ENCODE measurements at places on chromosomes 5 and 9. TPM values are rescaled to one million over a fixed set of nuclear protein-coding genes. Genes with fewer than 3 reads are reported as not detected.

RNF180 gene
- total RNA-seq: 65.8 TPM

AMACR gene
- total RNA-seq: 12.8 TPM

RHOBTB3 gene
- total RNA-seq: 58.7 TPM

FOXD4 gene
- total RNA-seq: 0.54 TPM

CYFIP2 gene
- total RNA-seq: 43.9 TPM

CCDC112 gene
- total RNA-seq: 3.3 TPM

GPRIN1 gene
- 0.75 TPM for total RNA-seq

PCDHB15 gene
- 6.8 TPM for total RNA-seq

BTNL3 gene
- not detected for total RNA-seq

FBP2 gene
- total RNA-seq: not detected

ASPN gene
- 2.4 TPM for total RNA-seq

KIF12 gene
- total RNA-seq: 21.5 TPM

C6 gene
- 3.5 TPM for total RNA-seq

ACOT12 gene
- not detected for total RNA-seq

OR1Q1 gene
- not detected for total RNA-seq

ADAMTS2 gene
- 3.5 TPM for total RNA-seq

SVEP1 gene
- 15.5 TPM for total RNA-seq

AGXT2 gene
- not detected for total RNA-seq

CCNJL gene
- total RNA-seq: 9.8 TPM

TSLP gene
- total RNA-seq: 0.81 TPM

RANBP3L gene
- 6.5 TPM for total RNA-seq

KCNV2 gene
- not detected for total RNA-seq
